ENCODE measurements at places on chromosomes 12 and 14.

DNA sequence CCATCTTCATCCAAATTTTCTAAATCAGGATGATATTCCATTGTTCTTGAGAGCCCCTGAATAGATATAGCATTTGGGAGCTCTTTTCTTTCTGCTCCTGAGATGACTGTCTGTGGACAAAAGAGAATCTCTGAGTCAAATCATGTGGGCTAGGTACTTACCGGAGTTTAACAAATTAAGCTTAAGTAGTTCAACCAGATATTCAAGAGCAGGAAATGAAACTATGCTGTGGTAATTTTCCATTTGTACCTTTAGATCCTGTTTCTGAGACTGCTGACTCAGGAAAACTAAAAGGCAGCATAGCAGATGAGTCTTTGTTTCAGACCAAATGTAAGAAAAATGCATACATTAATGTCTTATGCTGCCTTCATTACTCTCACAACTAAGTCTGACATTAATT is at the start of gene CLEC7A:
Gene CLEC7A (minus strand): TSS at position 158 of the 400 bp plus-strand sequence. CDS start 117 bp downstream, at position 41.
- no peak for DNase-seq

DNA sequence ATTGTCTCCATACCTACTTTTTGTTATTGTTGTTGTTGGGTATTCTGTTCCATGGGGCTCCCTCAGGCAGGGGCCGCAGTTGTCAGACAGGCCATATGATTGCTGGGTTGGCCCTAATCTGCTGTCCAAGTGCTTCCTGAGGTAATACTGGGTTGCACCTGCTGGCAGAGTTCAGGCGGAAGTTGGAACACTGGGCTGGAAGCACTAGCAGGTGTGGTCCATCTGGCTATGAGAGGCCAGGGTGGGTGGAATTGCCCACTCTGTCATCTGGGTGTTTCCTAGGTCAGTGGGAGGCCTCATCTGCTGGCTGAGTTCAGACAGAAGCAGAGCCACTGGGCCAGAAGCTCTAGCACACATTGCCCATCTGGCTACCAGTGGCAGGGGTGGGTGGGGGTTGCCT is 81.3 kb upstream of the NID2 start:
- no peak for DNase-seq

- no peak for DNase-seq
These were observed 43.3 kb upstream of the PLEKHG6 start for GRCh38 chr12:6266971-6267721.

- no peak for DNase-seq
These were observed 66.5 kb upstream of the MON2 start for GRCh38 chr12:62400135-62400534.

- DNase-seq, result no peak
These were observed 42.7 kb upstream of the NCOR2 start for GRCh38 chr12:124610021-124610612.

- no peak for DNase-seq
These were observed 7.7 kb downstream of the PPP1R3E start for GRCh38 chr14:23294734-23295561.

DNA sequence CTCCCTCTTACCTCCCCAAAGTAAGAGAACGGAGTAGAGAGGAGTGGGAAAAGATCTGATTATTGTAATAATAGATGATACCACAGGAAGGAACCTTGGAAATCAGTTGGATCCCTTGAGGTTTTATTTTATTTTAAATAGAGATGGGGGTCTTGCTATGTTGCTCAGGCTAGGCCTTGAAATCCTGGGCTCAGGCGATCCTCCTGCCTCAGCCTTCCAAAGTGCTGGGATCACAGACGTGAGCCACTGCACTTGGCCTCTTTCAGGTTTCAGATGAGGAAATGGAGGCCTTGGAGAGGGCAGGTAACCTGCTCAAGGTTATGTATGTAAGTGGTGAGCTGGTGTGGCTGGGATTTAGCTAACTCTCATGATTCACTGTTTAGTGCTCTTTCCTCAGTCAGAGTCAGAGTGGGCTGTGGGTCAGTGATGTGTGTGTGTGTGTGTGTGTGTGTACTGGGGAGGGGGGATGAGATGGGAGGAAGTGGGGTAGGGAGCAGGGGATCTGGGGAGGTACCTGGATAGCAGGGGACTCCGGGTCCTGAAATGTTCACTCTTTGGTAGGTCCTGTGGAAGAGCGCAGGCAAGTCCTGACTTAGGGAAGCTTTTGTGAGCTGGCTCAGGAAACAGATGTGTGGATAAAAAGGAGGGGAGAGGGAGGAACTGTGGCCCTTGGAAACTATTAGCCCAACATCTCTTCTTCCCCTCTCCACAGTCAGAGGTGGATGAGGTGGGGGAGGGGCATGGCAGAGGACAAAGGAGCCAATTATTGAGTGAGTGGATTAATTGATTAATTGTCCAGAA is 4.7 kb upstream of the CISTR start:
- no peak for DNase-seq

GRCh38 chr14:79658221-79658620 is 553.1 kb downstream of the DIO2 start:
- DNase-seq, result no peak

- no peak for DNase-seq
These were observed 31.5 kb upstream of the NUAK1 start for GRCh38 chr12:106170285-106170684.

DNA sequence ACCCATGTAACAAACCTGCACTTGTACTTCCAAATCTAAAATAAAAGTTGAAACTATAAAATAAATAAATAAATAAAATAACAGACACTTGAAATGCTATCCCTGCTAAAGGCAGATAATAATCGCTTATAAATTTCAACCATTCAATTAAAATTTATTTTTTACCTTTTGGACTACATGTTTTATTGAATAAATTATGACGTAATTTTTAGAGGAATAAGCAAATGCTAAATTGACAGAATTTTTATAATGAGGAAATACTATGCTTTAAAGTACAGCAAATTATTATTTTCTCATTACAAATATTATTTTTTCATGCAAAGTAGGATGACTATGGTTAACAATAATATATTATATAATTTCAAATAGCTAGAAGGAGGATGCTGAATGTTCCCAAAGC is 658.6 kb upstream of the LMO3 start:
- DNase-seq, result no peak

- no peak for DNase-seq
These were observed 173.0 kb upstream of the G2E3 start for GRCh38 chr14:30385925-30386324.

DNA sequence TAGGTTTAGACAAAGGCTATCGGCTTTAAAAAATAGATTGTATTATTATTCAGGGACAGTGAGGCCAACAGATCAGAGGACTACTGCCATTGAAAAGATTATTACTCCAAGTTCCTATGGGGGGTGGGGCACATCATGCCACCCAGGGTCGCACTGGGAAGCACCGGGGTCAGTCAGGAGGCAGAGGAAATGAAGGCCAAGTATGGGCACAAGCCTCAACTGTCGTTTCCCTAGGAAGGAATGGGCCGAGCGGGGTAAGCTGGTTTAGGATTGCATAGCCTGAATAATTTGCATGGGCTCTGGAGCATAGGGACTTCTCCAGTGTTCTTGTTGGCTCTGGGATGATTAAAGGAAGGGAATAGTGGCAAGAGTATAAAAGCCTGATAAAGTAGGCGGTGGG is 205.3 kb downstream of the NOVA1 start:
- no peak for DNase-seq

DNA sequence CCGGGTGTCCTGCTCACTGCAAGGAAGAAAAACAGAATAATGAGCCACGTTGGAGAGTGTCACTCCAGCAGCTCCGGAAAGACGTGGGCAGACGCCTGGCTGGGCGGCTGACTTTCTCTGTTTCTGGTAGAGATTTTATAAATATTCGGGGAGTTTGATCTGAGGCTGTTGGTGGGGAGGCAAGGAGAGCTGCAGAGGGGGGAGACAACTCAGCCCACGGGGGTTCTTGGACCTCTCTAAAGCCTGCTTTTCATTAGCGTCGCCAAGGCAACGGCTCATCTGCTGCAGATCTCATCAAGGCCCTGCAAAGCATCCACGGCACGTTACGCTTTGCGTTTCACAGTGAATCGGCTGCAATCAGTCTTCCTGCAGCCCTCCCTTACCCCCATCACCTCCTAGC is 207.2 kb downstream of the ZFP36L1 start:
- no peak for DNase-seq

DNA sequence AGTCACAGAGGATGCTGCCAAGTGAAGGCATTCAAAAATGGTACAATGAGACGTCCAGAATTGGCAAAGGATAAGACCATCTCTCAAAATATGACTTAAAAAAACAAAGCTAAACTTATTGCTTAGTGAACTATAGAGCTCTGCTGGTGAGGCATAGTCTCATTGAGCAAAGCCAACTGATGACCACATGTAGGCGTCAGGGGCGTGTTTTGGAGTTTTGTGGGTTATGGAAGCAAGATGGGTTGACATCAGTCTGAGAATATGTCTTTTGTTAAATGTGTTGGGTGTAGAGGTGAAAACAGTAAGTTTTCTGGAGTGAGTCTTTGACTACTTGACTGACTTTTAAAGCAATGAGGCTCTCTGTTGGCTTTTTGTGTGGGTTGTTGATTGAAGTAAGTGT is 47.2 kb downstream of the ATL1 start:
- DNase-seq, result no peak

- DNase-seq, result no peak
These were observed 179.0 kb downstream of the CALM1 start for GRCh38 chr14:90575781-90576180.

DNA sequence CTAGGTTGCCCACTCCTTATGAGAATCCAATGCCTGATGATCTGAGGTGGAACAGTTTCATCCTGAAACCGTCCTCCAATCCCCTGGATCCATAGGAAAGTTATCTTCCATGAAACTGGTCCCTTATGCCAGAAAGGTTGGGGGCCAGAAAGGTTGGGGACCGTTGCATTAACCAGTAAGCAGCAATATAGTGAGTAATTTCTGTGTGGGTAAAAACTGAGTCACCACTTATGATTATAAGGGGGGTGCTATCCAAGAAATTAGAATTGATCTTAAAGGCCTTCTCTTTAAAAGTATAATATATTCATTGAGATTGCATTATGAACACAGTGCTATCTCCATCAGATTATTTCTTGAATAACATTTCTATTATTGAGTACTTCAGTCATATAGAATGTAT is 97.2 kb downstream of the PCNX1 start:
- no peak for DNase-seq

DNA sequence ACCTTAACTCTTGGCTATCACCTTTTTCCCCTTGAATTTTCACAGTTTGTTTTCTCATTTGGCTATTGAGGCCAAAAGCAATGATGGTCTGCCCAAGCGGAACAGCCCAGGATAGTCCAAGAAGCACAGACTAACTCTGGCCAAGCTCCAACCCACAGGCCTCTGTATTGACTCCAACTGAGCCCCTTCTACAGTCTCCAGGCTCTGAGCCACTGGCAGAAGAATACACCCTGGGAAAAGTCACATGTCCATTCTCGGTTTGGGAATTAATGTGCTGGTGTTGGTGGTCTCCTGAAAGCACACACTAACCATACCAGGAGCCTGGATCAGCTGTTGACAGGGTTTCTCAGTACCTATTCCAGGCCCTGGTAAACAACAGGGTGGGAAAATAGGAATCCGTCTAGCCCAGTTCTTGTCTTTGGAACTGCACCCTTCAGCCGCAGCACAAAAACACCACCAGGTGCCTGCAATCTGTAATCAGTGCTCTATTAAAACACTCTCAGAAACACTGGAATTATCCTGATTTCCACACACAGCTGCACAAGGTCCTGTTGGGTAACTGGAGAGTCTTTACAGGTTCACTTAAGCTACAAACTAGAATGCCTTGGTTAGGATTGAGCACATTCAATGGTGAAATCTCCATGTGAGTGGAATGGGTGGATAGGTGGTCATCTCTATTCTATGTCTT is 63.6 kb downstream of the STXBP6 start:
- no peak for DNase-seq

- no peak for DNase-seq
These were observed 7.0 kb downstream of the KRT80 start for GRCh38 chr12:52184813-52185212.

GRCh38 chr12:99911081-99911480 is 73.7 kb downstream of the ANKS1B start:
- DNase-seq, result no peak

DNA sequence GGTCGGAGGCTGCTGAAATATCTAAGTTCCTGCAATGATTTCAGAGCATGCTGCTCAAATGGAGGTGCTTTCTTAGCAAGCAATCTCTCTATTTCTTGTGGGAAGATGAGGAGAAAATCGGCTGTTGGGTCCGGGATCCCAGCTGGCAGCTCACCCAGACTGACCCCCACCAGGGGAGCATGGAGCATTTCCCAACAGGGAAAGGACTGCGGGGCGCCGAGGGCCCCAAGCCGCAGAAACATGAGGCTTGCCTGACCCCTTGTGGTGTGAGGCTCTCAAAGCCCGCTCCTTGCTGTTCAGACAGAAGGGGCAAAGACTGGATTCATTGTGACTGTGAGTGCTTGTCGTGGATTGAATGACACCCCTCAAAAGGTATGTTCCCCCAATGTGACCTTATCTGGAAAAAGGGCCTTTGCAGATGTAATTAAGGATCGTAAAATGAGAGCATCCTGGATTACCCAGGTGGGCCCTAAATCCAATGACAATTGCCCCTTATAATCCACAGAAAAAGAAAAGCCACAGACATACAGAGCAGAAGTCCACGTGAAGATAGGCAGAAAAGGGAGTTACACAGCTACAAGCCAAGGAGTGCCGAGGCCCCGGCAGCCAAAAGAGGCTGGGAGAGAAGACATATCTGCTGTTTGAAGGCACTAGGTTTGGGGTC is 116.3 kb upstream of the VASH1 start:
- no peak for DNase-seq

DNA sequence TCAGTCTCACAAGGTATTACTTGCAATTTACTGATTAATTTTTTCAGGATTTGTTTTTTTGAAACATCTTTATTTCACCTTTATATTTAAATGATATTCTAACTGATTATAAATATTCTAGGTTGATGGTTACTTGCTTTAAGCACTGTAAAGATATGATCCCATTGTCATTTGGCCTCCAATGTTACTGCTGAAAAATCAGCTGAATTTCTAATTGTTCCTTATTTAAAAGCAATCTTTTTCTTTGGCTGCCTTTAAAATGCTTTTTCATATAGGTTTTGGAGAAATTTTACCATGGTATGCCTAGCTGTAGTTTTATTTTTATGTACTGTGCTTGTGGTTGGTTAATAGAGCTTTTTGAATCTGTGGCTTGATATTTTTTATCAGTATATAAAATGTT is 275.6 kb upstream of the PPFIA2 start:
- DNase-seq, result no peak

DNA sequence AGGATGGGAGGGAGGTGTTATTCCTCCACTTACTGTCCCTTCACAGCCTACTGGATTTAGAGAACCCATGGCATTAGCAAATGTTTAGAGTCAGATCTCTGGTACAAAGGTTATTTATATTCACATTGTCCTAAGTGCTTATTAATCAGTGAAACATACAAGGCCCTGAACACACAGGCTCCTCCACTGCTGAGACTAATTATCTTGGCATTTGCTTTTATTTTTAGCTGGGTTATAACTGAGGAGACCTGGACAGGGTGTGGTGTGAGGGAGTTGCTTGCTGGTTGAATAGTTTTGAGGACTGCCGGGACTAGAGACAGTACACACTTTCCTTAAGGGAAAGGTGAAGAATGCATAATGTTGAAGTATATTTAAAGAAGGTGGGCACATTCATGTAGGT is 77.5 kb downstream of the FIGNL2 start:
- no peak for DNase-seq

- DNase-seq, result no peak
These were observed 68.9 kb upstream of the BBS10 start for GRCh38 chr12:76417116-76417515.

GRCh38 chr14:68981539-68981976 is 2.5 kb upstream of the ACTN1 start:
- no peak for DNase-seq

GRCh38 chr12:89351489-89352241 is 636 bp downstream of the DUSP6 start:
- no peak for DNase-seq
